Activated CD8-positive, alpha-beta T cell treated with anti-CD3 and anti-CD28 coated beads for 36 hours (primary cell): ENCODE measurements at places on chromosomes 4 and X. TPM values are rescaled to one million over a fixed set of nuclear protein-coding genes. Genes with fewer than 3 reads are reported as not detected.

DNA sequence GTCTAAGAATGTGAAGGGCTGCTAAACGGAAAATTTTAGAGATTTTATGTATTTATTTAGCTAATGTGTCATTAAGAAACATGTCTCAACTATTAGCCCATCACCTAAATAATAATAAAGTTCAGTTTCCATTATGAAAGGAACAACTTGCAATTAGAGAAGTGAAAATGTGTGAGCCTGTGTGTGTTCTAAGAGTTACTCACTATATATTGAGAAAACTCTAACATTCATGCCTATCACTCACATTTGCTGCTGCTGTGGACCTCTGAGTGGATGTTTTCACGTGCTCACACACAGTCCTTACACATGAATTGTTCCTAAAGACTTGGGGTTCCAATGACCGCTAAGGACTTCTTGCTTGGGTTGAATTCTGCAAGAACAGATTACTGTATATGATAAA, 364.0 kb downstream of the TMA16 start:
- DNase-seq: no peak

Gene RBM41
- 13.7 TPM for total RNA-seq

GRCh38 chrX:98194036-98194435, 1310.3 kb downstream of the RPA4 start:
- no peak for DNase-seq

Gene PRR32
- total RNA-seq: not detected

Gene PPP1R2C
- not detected for total RNA-seq

Gene MUC7
- not detected for total RNA-seq

Gene ADAMTS3
- total RNA-seq: not detected

DNA sequence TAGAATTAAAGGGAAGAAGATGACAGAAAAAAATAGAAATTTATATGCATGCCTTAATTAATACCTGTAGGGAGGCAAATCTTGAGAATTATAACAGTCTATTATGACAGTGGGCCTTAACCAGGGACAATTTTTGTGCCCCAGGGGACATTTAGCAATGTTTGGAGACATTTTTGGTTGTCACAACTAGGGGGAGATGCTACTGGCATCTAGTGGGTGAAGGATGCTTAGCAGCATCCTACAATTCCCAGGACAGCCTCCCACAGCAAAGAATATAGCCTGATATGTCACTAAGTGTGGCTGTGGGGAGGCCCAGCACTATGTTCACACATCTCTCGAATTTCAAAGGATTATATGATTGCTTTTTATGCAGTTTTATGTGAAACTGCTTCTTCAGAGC, 10.5 kb downstream of the GPR82 start:
- DNase-seq: peak; percentile 12

Gene HS3ST1
- not detected for total RNA-seq
